Chondrocyte (in vitro differentiated cells): ENCODE measurements at places on chromosomes 5 and 9. TPM values are rescaled to one million over a fixed set of nuclear protein-coding genes. Genes with fewer than 3 reads are reported as not detected.

VCP gene
- total RNA-seq, result 247 to 360 TPM (median 254 TPM) in 3 replicates

TMEM252 gene
- not detected in 3 replicates for total RNA-seq

FCN2 gene
- total RNA-seq, result not detected in 3 replicates

ZFP2 gene
- total RNA-seq, result 1.6 to 2.1 TPM (median 1.7 TPM) in 3 replicates

OR1B1 gene
- total RNA-seq, result not detected in 3 replicates

NR2F1 gene
- 28.7 to 41.9 TPM (median 30.8 TPM) in 3 replicates for total RNA-seq

SOHLH1 gene
- not detected in 3 replicates for total RNA-seq

SLCO4C1 gene
- 0.10 to 0.15 TPM (median 0.15 TPM) in 3 replicates for total RNA-seq

PIP5KL1 gene
- total RNA-seq, result 1.4 to 4.3 TPM (median 2.7 TPM) in 3 replicates
